T-cell (primary cell): ENCODE measurements at places on chromosomes 1 and 21. TPM values are rescaled to one million over a fixed set of nuclear protein-coding genes. Genes with fewer than 3 reads are reported as not detected.

Gene CFHR5
- not detected for total RNA-seq

Gene HLCS
- total RNA-seq: 13.0 TPM

DNA sequence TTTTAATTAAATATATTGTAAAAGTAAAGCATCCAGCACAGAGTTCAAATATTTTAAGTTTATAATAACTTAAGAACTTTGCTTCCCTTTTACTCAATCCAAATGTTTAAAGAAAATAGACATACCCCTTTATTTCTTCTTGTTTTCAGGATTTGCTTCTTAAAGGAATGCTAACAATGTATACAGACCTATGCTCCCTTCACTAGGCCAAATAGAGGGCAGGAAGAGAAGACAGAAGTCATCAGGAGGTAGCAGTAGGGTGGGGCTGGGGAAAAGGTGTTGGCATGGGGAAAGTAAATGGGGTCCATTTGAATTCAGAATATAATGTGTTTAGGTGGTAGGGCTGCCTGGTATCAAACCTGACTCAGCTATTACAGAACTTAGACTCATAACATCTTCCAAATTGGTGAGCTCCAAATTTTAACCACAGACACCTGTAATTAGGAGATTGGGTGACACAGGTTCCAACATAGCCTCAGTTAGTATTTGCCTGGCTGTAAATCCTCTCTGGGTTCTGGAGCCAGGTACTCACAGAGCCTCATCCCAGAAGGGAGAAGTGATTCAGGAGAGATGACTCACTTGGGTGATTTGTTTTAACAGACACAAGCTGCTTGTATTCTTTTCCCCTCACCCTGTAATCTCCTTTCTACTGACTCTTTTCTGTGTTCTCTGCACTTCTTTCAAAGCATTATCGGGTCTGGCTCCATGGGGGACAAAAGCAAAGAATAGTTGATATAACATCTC is 60.1 kb upstream of the DUSP10 start:
- H3K27me3 ChIP-seq: no peaks in the 10 kb centered on the region
- no peaks in the 10 kb centered on the region for H3K4me1 ChIP-seq
- H3K36me3 ChIP-seq: no peaks in the 10 kb centered on the region

GRCh38 chr1:16138772-16139221 is 17.1 kb downstream of the EPHA2 start:
- H3K4me3 ChIP-seq: no peak overlapping the region
- peaks cover 1% of the 10 kb centered on the region for H3K4me1 ChIP-seq
- H3K27ac ChIP-seq: no peak overlapping the region

Gene OR2AJ1
- total RNA-seq: not detected

GRCh38 chr1:2184934-2185333 is 9.6 kb downstream of the FAAP20 start:
- DNase-seq: no peak
- no peak overlapping the region for H3K27ac ChIP-seq
- peaks cover 12% of the 10 kb centered on the region for H3K4me1 ChIP-seq
- H3K27me3 ChIP-seq: no peaks in the 10 kb centered on the region
- H3K4me3 ChIP-seq: no peak overlapping the region

Gene DNMT3L
- not detected for total RNA-seq

DNA sequence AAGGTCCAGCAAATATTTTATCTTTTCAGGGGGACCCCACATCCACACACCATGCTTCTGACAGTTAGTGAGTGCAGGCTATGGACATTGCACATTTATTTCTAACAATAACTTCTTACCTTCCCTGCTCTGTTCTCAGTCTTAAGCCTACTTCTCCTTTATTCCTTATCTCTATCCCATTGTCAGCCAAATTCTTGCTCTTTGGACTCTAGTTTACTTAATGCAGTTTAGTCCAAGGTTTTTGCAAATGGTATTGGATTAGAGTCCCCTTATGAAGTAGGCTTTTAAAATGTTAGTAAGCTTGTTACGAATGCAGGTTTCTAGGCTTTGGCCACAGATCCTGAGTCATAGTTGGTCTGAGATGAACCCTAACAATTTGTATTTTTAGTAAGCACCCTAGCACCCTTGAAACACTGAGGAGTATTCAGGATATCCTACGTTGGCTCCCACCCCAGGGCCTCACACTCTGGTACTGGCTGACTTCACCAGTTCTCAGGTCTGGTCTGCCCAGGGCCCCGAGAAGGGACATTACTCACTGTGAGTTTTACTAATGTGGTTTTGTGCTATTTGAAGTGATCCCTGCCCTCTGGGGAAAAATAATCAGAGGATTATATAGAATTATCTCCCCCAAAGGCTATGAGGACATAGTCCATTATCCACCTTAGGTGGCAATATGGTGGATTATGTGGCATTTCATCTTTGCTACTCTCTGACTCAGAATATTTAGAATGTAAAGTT is 239.5 kb downstream of the TGFB2 start:
- H3K4me1 ChIP-seq: no peaks in the 10 kb centered on the region
- no peak overlapping the region for H3K27ac ChIP-seq
- no peaks in the 10 kb centered on the region for H3K27me3 ChIP-seq
- H3K4me3 ChIP-seq: no peak overlapping the region

- no peaks in the 10 kb centered on the region for H3K36me3 ChIP-seq
- H3K4me3 ChIP-seq: no peak overlapping the region
- DNase-seq: no peak
Measured at GRCh38 chr21:35408401-35408800, 359.3 kb upstream of the RUNX1 start.

Gene CASQ2
- not detected for total RNA-seq

- H3K36me3 ChIP-seq: no peaks in the 10 kb centered on the region
- DNase-seq: no peak
- no peak overlapping the region for H3K4me3 ChIP-seq
- H3K27ac ChIP-seq: no peak overlapping the region
- no peaks in the 10 kb centered on the region for H3K4me1 ChIP-seq
Measured at GRCh38 chr1:192904438-192904895, 95.6 kb downstream of the RGS2 start.

DNA sequence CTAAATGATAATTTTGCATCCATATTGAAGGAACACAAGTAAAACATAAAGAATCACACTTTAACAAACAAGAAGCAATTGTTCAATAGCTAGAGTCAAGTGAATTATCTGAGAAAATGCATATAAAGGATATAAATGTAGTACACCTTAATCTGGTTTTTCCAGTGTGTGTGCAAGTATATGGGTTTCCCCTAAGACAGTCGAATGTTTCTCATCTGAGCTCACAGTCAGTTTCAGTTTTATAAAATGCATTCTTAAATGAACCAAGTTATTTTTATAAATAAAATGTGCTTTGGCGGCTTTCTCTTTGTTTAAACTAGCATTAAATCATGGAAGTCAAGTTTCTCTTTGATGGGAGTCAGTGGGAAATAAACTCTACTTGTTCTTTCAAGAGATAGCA is 125.9 kb downstream of the PTPRC start:
- H3K27me3 ChIP-seq: no peaks in the 10 kb centered on the region
- no peak overlapping the region for H3K27ac ChIP-seq
- no peak for DNase-seq
- no peaks in the 10 kb centered on the region for H3K36me3 ChIP-seq
- no peaks in the 10 kb centered on the region for H3K4me1 ChIP-seq

DNA sequence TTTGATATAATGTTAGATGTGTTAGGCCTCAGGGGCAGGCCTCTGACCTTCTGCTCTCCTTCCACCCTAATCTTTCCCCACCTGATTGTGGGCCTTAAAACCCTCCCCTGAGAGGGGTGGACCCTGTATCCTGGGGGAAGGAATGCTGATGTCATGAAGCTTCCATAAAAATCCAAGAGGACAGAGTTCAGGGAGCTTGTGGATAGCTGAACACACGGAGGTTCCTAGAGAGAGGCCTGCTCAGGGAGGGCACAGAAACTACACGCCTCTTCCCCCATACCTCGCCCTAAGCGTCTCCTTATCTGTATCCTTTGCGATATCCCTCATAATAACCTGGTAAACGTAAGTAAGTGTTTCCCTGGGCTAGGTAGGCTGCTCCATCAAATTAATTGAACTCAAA is 4.3 kb downstream of the MFN2 start:
- H3K36me3 ChIP-seq: peaks cover 11% of the 10 kb centered on the region
- no peaks in the 10 kb centered on the region for H3K27me3 ChIP-seq
- no peak for DNase-seq
- H3K4me3 ChIP-seq: no peak overlapping the region
- H3K27ac ChIP-seq: no peak overlapping the region

DNA sequence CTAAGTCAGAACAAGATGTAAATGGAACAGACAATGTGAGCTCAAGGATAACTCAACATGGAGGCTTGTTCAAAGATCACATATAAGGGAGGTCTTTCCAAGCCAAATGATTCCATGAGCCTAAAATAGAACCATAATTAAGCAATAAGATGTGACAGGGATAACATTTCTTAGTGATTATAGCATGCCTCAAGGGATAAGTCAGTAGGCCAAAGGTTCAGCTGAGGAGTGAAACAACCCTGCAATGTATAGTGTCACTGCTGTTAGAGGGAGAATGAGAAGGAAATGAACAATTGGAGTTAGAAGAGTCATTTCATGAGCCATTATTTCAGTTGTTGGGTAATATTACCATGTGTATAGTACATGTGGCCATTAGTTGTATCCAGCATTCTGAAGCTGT is 25.0 kb downstream of the GORAB start:
- no peaks in the 10 kb centered on the region for H3K4me1 ChIP-seq
- H3K27ac ChIP-seq: no peak overlapping the region
- DNase-seq: no peak
- H3K27me3 ChIP-seq: no peaks in the 10 kb centered on the region

Gene CFHR2
- total RNA-seq: not detected

GRCh38 chr1:206676499-206676898 is 8.2 kb upstream of the MAPKAPK2 start:
- H3K4me3 ChIP-seq: no peak overlapping the region
- H3K4me1 ChIP-seq: no peaks in the 10 kb centered on the region
- H3K27ac ChIP-seq: no peak overlapping the region

- no peaks in the 10 kb centered on the region for H3K4me1 ChIP-seq
- no peak overlapping the region for H3K4me3 ChIP-seq
- H3K27ac ChIP-seq: no peak overlapping the region
- peaks cover 13% of the 10 kb centered on the region for H3K27me3 ChIP-seq
- no peak for DNase-seq
- H3K36me3 ChIP-seq: no peaks in the 10 kb centered on the region
Measured at GRCh38 chr1:14912839-14913481, 240.6 kb upstream of the TMEM51 start.

DNA sequence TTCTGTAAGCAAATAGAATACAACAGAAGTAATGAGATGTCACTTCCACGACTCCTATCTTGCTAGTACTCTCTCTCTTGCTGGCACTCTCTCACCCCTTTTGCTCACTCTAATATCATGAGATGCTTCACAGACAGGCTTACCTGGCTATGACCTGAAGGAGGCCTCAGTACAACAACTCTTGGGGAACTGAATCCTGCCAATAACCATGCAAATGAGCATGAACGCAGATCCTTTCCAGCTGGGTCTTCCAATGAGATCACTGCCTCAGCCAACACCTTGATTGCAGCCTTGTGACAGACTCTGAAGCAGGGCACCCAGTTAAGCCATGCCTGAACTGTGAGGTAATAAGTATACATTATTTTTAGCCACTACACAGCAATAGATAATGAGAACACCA is 53.1 kb upstream of the ADAR start:
- H3K27me3 ChIP-seq: peaks cover 6% of the 10 kb centered on the region
- no peaks in the 10 kb centered on the region for H3K4me1 ChIP-seq
- H3K36me3 ChIP-seq: no peaks in the 10 kb centered on the region
- no peak overlapping the region for H3K4me3 ChIP-seq

DNA sequence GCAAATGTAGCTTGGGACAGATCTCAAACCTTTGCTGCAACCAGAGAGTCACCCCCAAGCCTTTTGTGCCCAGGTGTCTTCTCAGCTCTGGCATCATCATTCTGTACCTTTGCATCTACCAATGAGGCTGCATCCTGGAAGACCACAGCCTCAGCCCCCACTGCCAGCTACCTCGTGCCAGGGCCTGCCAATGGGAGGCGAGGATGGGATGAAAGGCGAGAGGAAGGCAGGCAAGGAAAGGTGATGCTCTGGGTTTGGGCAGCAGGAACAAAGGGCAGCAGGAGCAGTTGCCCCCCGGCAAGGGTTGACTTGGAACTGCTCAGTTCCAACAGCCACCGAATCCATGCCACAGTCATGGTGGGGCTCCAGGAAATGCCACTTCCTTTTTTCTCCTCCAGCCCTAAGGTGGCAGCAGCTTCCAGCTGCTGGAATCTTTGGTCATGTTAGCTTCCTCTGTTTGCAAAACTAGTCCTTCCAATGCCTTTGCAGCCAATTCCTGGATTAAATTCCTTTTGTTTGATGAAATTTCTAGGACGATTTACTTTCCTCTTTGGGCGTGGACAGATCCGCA is 651.6 kb downstream of the NPHP4 start:
- no peak overlapping the region for H3K4me3 ChIP-seq
- H3K27me3 ChIP-seq: peaks cover 10% of the 10 kb centered on the region
- no peaks in the 10 kb centered on the region for H3K36me3 ChIP-seq
- peaks cover 10% of the 10 kb centered on the region for H3K4me1 ChIP-seq
- no peak overlapping the region for H3K27ac ChIP-seq
- no peak for DNase-seq

DNA sequence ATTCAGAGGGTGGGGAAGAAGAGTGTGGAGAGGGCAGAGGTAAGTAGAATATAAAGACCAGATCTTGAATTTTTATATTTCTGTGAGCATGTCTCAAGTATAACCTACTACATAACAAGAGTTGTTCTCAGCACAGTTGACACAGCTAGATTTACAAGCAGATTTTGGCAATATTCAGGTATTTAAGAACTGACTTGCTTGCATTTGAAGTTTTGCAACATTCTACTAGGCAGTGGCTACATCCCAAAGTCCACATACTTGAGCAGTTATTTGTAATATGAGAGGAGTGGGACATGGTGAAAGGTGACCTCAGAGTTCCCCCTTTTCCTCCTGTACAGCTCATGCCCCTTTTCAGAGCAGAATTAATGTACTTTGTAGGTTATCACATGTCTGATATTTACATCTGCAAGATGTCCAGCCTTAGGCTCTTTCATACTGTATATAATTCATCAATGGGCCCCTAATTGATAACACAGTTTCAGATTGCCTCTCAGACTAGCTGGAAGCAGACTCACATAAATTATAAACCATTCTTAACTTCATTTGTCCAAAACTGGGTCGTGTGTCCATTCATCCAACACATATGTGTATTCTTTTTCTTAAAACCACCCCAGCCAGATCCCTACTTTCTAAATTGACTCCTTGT is 136.7 kb upstream of the RAVER2 start:
- peaks cover 3% of the 10 kb centered on the region for H3K27me3 ChIP-seq
- H3K27ac ChIP-seq: no peak overlapping the region
- no peak for DNase-seq

Gene ALDH4A1
- 0.85 TPM for total RNA-seq

Gene CPLANE2
- 12.6 TPM for total RNA-seq

Gene SRGAP2B
- 24.9 TPM for total RNA-seq

DNA sequence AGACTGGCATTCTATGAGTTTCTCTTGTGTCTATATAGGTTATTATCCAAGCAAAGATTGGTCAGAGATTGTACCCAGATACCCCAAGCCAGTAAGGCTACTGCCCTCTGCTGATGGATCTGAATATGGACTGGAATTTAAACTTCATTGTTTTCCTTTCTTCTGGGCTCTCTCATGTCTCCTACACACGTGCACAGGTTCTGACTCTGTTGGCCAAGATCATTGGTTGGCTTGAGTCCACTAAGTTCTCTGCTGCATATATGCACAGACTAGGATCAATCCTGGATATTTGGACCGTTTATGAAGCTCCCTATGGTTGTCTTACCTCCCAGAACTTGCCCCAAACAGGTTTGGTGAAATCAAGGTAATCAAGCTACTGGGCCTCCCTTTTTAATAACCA is 69.7 kb downstream of the CC2D1B start:
- H3K4me3 ChIP-seq: no peak overlapping the region
- no peaks in the 10 kb centered on the region for H3K27me3 ChIP-seq
- no peaks in the 10 kb centered on the region for H3K36me3 ChIP-seq
- no peak for DNase-seq
- H3K4me1 ChIP-seq: no peaks in the 10 kb centered on the region
- no peak overlapping the region for H3K27ac ChIP-seq

Gene C1orf210
- not detected for total RNA-seq
